ENCODE measurements at places on chromosomes 13 and 19.

- DNase-seq = no peak
Observed at GRCh38 chr13:54879036-54879435, 1850.4 kb downstream of the OLFM4 start.

DNA sequence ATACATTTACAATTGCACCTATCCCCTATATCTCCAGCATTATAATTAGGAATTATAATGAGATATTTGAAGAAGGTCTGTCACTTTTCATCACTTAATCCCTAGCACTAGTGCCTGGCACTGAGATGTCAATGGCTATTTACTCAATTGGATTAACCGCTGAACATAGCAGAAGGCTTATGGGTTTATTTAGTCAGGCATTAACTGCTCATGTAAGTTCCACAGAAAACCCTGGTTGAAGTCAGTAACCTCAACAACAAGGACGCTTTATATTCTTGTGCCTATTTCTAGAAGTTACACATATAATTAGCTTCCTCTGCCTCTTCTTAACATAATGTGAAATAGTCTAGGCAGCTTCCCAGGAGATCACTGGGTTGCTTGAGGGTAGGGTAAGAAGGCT, 107.5 kb upstream of the POSTN start:
- DNase-seq = no peak

GRCh38 chr19:33830264-33830663, 33.6 kb downstream of the KCTD15 start:
- DNase-seq = no peak

DNA sequence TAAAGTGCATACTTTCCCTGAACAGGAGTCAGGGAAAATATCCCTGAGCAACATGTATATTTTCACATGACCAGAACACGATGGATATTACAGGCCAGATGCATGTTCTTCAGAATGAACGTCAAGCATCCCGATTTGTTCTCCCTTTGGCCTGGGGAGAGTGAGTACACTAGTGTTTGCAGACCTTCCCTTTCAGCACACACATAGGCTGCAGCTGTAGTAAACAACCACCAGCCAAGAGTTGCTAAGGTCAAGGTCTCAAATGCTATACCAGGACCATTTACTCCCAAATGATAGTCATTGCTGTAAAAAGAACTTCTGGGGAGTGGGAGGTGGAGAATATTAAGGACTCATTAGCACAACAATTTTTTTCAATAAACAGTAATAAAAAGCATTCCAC, 3.0 kb downstream of the KLF12 start:
- no peak for DNase-seq

DNA sequence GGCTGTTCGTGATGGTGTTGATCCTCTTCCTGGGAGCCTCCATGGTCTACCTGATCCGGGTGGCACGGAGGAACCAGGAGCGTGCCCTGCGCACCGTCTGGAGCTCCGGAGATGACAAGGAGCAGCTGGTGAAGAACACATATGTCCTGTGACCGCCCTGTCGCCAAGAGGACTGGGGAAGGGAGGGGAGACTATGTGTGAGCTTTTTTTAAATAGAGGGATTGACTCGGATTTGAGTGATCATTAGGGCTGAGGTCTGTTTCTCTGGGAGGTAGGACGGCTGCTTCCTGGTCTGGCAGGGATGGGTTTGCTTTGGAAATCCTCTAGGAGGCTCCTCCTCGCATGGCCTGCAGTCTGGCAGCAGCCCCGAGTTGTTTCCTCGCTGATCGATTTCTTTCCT, 12.2 kb upstream of the C19orf33 start:
- no peak for DNase-seq

DNA sequence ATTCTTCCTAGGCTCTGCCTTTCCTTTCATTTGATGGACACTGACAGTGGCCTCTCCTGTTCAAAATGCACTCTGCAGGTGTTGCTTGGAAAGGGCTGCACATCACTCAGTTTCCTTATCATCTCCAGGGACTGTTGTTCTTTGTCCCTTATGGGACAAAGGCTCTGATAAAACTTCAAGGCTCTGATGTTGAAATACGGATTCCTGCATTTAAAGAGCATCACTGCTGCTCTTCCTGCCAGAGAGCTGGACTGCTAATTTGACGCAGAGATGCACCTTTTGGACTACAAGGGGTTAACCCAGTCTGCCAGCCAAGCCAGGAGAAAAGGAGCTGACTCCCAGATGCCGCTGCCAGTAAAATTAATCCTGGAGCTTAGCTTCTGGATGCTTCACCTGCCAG, 952.1 kb downstream of the DIAPH3 start:
- DNase-seq = no peak

DNA sequence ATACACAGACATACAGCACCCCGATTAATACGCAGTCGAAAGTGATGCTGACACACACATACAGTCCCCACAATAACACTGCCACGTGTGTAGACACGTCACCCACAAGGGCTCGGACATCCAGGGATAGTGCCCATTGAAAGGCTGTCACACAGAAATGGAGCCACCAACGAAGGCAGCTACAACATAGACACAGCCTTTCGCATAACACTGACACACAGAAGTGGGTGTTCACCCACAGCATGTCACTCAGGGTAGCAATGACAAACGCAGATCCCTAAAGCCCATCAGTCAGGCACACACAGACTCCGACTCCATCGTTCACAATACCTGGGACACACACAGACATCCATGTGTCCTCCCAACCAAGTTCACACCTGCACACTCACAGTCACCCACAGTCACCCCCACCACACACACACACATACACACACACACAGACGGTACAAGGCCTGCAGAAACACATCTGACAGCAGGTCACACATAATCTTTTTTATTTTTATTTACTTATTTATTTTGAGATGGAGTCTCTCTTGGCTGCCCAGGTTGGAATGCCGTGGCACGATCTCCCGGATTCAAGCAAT, 10.4 kb upstream of the NANOS3 start:
- no peak for DNase-seq

- no peak for DNase-seq
Observed at GRCh38 chr13:114002771-114003321, 29.0 kb upstream of the C13orf46 start.

DNA sequence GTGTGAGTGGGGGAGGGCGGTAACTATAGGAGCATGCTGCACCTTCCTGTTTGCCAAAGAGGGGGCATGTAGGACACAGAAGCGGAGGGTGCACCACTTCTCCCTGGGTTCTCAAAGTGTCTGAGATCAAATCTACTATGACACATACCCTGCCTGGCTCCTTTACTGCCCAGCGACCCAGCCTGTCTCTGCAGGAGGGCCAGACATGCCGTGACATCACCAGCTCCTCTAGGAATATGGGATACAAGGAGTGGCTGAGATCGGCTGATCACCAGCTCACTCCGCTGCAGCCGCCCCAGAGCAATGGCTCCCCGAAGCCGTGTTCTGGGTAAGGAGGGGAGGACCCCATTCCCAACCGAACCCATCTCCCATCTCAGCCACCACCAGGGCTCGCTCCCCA, 16.4 kb upstream of the IGFL1 start:
- DNase-seq = no peak

GRCh38 chr13:75175575-75175974, 306.4 kb downstream of the TBC1D4 start:
- DNase-seq = no peak

- DNase-seq = no peak
Observed at GRCh38 chr13:78596736-78597601, 6.4 kb downstream of the POU4F1 start.

DNA sequence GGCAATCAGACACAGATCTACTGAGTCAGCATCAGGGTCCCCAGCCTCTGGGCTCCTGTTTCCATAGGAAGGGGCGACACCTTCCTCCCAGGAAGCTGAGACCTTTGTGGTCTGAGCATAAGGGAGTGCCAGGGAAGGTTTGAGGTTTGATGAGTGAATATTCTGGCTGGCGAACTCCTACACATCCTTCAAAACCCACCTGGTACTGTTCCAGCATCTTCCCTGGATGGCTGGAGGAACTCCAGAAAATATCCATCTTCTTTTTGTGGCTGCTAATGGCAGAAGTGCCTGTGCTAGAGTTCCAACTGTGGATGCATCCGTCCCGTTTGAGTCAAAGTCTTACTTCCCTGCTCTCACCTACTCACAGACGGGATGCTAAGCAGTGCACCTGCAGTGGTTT, 9.2 kb downstream of the INSL3 start:
- DNase-seq = no peak

DNA sequence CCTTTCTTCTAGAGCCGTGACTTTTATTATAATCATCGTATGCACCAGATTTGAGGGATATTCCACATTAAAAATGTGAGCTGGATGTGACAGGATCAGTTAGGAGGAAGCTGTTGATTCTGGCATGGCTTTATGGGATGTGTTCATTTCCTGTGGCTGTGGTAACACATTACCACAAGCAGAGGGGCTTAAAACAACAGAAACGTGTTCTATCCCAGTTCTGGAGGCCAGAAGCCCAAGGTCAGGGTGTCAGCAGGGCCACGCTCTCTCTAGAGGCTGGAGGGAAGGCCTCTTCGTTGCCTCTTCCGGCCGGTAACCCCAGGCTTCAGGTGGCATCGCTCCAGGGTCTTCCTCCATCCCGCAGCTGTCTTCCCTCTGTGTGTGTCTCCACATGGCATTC, 14.5 kb downstream of the MED25 start:
- DNase-seq = no peak

DNA sequence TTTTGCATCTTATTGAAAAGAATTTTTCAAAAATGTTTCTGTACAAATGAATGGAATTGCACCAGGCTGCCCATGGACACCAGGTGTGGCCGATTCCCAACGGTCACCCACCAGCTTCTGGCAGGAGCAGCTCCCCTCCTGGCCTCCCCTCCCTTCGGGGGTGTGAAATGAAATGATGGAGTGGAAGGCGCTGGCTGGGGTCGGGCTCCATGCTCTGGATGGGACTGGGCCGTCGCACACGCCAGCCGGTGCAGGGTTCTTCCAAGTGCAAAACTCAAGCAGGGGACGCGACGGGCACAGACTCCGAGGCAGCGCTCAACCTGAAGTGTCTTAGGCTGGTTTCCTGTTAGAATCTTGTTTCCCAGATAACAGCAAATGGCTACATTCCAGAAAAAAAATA, 21.9 kb downstream of the C19orf44 start:
- no peak for DNase-seq

DNA sequence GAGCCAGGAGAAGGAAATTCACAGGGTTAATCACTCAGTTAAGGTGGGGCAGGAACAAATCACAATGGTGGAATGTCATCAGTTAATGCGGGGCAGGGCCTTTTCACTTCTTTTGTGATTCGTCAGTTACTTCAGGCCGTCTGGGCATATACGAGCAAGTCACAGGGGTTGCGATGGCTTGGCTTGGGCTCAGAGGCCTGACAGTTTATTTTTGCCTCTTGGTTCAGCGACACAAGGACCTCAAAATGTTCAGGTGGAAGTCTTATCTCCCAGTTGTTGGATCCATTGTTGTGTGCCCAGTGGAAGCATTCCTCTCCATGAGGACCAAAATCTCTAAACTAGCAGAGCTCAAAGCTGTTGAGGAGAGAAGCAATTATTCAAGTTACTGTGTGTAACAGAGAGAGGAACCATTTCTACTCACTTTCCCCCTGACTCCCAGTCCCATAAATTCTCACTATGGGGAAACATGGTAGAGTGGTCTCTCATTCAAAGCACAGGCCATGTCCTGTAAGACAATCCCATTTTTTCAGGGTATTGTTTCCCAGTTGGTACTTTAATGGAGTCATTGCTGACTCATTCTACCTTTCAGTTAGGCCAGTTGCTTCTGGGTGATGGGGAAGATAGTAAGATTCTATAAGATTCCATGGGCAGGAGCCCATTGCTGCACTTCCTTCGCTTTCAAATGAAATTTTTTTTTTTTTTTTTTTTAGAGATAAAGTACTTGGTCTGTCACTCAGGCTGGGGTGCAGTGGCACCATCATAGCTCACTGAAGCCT, 8.8 kb upstream of the COX7A1 start:
- no peak for DNase-seq

GRCh38 chr13:21511849-21512248, 52.7 kb upstream of the ZDHHC20 start:
- no peak for DNase-seq

DNA sequence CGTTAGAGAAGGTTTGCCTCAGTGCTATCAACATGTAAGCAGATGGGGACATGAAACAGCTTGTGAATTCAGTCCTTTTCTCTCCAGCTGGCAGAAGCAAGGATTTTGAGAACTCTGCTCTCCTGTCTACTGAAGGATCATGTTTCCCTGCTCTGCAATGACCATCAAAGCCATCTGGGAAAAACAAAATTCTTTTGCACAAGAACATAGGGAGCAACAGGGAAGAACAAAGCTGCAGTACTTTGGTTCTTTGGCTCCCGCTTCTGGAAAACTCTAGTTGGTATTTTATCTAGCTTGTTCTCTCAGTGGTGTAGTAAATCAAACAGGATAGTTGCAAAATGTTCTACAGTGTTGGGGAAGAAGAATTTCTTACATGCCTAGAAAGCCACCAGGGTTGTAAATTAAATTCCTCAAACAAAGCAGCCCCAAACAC, 270.4 kb downstream of the ENOX1 start:
- no peak for DNase-seq

- peak; percentile 77 for DNase-seq
Observed at GRCh38 chr19:49331616-49332055, 3.6 kb upstream of the CD37 start.

- no peak for DNase-seq
Observed at GRCh38 chr19:32181216-32181920, 164.0 kb upstream of the ZNF507 start.

DNA sequence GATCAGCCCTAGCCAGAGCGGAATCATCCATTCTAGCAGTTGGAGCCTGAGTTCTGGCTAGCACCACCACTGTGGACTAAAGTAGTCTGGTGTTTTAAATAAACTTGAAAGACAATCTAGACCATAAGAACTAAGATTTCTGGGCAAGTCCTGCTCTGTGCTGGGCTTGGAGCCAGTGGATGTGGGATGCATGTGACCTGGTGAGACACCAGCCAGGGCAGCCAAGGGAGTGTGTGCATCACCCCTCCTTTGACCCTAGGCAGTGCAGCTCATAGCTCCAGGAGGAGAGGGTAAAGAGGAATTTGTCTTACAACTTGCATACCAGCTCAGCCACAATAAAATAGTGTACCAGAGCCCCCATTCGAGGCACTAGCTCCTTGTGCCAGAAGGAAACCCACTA, 21.0 kb downstream of the ITGBL1 start:
- DNase-seq = peak; percentile 11

GRCh38 chr13:27083183-27083582, 88.4 kb downstream of the USP12 start:
- no peak for DNase-seq

- no peak for DNase-seq
Observed at GRCh38 chr13:95604556-95604915, 40.0 kb downstream of the DZIP1 start.

- no peak for DNase-seq
Observed at GRCh38 chr13:92547266-92547665, 679.3 kb upstream of the GPC6 start.

DNA sequence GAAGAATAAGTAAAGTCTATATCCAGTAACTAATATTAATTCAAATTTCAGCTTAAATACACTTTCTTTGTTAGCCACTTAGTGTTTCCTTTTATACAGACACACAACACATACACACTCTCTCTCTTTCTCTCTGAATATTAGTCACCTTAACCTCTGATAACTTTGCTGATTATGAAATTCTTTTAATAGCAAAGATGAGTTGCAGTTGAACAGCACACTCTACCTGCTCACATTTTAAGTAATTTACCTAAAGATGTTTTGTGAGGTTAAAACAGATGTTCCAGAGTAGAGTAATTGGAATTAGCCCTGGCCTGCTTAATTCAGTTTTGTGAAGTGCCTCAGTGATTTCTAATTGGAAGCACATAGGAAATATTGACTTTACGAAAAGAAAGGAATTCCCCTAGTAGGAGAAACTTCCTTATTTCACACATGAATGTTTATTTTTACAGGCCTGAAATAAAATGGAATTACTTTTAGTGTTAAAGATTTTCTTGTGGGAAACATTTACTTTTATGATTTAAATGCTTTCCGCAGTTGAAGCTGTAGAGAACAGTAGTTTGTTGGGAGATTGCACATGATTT, 184.3 kb downstream of the MYO16 start:
- DNase-seq = no peak
